ENCODE measurements at places on chromosomes 7 and 10.

DNA sequence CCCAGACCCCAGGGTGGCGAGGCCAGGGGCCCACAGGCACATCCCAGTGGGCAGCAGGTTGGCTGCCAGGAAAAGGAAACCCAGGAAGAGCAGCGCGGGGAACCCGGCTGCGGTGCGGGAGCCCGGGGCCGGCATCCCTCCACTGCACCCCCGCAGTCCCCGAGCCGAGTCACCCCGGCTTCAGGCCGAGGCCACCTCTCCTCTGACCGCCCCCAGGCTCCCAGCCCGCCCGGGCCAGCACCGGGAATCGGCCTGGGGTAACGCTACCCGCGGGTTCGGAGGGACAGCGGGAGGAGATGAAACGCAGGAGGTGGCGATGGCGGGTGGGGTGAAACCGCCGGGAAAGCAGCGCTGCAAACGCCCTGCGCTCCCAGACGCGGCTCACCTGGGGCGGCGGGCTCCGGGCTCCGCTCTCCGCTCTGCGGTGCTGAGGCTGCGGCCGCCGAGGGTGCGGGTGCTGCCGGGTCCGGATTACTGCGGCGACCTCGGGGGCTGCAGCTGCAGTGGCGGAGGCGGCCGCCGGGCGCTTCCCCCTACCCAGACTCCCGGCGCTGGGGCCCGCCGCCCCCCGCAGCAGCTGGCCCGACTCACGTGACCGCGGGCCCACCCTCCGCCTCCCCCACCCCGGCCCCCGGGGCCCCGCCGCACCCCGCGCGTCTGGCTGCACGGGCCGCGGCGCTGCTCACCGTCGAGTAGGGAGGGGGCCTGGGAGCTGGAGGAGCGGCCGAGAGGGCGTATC is at the start of gene SCRN1:
TSS of gene SCRN1 (minus strand) at position 545 of the 739 bp plus-strand sequence. CDS start 20,734 bp downstream, outside the sequence.
- DNase-seq = peak; percentile 5

- DNase-seq = no peak
These were observed 25.9 kb downstream of the TYW1 start for GRCh38 chr7:67022511-67022910.

- no peak for DNase-seq
These were observed 260.1 kb upstream of the AUTS2 start for GRCh38 chr7:69338144-69338543.

DNA sequence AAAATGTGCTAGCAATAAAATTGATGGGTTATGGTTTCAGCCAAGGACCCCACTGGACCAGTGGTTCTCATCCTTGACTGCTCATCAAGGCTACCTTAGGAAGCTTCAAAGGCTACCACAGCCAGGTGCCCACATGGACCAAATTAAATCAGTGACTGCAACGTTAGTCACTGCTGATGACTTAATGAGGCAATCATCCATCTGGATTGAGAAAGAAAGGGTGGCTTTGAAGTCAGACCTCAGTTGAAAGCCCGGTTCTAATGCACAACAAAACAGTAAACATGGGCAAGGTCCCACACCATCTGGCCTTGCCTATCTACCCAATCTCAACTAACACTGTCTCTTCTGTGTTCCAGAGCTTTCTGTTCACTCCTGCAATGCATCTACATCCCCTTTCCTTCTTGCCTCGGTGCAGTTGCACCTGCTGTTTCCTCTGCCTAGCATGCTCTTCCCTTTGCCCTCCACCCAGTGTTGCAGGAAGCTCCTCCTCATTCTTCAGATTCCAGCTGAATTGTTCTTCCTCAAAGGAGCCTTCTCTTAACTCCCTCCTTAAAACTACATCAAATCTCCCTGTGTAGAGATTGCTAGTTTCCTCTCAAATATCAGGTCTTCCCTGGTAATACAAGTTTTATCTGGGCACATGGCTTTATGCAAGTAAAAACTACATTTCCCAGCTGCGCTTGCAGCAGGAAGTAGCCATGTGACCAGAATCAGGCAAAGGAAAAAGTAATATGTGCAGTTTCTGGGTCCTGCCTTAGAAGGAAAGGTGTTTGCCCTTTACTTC is 10.3 kb upstream of the KCNK18 start:
- DNase-seq = no peak

GRCh38 chr7:77727527-77727926 is 31.3 kb downstream of the RSBN1L start:
- DNase-seq = no peak
